ENCODE measurements at places on chromosomes 5 and 9.

- DNase-seq = peak; percentile 71
Observed at GRCh38 chr9:129933185-129934040, 98.2 kb downstream of the USP20 start.

- peak; percentile 75 for DNase-seq
Observed at GRCh38 chr9:116275418-116276195, 122.0 kb downstream of the PAPPA start.

GRCh38 chr5:181194489-181195248, 10.3 kb downstream of the TRIM7 start:
- DNase-seq = no peak

DNA sequence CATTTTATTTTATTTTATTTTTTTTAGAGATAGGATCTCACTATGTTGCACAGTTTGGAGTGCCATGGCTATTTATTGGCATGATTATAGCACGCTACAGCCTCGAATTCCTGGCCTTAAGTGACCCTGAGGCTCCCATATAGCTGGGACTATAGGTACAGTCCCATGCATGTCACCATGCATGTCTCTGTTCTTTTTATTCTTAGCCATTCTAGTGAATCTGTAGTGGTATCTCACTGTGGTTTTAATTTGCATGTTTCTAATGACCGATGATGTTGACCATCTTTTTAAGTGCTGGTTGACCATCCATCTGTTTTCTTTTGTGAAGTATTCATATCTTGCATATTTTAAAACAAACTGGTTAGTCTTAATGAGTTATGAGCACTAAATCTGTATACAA, 76.1 kb downstream of the SLC44A1 start:
- no peak for DNase-seq

GRCh38 chr5:74476819-74477453, 163.6 kb downstream of the ENC1 start:
- no peak for DNase-seq

- DNase-seq = no peak
Observed at GRCh38 chr9:20376731-20377375, 245.4 kb downstream of the MLLT3 start.

DNA sequence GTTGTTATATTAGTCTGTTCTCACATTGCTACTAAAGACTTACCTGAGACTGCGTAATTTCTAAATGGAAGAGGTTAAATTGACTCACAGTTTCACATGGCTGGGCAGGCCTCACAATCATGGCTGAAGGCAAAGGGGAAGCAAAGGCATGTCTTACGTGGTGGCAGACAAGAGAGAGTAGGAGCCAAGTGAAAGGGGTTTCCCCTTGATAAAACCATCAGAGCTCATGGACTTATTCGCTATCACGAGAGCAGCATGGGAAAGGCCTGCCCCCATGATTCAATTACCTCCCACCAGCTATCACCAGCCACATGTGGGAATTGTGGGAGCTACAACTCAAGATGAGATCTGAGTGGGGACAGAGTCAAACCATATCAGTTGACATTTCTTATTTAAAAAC, 374.5 kb upstream of the RORB start:
- DNase-seq = no peak

DNA sequence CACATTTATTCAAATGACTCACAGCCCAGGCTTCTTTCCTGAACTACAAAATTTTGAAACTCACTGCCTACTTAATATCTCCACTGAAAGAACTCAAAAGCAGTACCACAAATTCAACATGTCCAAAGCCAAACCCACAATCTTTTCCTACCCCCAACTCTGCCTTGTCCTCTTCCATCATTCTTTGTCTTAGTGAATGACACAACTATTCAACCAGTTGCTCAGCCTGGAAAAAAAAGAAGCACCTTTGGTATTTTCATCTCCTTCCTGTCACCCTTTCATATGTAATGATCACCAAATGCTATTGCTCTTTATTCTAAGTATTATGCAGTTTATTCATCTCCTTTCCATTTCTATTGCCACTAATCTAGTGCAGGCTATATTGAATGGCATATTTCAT, 216.3 kb downstream of the TMEM232 start:
- DNase-seq = peak; percentile 46

DNA sequence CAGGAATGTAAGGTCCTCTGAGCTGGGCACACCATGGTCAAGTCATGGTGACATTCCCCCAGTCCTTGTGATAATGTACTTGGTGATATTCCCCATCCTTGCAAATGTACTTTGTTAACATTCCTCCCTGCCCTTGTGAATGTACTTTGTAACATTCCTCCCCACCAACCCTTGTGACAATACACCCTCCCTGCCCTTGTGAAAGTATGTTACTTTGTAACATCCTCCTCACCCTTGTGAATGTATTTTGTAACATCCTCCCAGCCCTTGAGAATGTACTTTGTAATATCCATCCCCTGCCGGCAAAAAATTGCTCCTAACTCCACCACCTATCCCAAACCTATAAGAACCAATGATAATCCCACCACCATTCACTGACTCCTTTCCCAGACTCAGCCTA, 53.3 kb downstream of the RAPGEF6 start:
- no peak for DNase-seq

GRCh38 chr5:133324926-133325325, 273.1 kb downstream of the HSPA4 start:
- no peak for DNase-seq

DNA sequence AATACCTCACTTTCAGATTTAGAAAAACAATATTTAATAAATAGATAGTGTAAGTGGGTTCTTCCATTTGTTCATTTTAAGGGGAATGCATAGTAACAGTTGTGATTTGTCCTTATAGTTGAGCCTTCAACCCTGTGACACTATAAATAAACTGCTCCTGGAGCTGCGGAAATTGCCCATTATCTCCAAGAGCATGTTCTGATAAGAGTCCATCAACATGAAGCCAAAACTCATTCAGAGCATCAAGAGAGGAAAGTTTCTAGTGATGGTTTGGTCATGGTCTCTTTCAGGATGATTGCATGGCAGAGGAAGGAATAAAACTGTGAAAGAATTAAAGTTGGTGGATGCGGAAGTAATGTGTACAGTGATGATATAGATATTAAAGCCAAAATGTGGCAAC, 772.1 kb upstream of the DMAC1 start:
- DNase-seq = no peak

DNA sequence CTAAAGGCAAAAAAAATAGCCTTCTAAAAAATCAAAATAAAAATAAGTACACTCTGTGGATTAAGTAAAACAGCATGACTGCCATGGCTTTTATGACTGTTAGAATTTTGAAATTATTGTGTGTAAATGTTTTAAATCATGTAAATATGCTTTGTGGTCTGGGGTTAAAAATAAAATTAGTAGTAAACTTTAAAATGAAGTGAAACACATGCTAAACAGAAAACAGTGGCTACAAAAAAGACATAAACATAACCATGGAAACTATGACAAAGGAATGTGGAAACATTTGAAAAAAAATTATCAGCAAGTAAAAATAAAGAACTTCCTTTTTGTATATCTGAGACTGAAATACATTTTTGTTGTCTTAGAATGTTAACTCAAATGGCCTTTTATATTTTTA, 134.5 kb upstream of the SPEF2 start:
- no peak for DNase-seq

DNA sequence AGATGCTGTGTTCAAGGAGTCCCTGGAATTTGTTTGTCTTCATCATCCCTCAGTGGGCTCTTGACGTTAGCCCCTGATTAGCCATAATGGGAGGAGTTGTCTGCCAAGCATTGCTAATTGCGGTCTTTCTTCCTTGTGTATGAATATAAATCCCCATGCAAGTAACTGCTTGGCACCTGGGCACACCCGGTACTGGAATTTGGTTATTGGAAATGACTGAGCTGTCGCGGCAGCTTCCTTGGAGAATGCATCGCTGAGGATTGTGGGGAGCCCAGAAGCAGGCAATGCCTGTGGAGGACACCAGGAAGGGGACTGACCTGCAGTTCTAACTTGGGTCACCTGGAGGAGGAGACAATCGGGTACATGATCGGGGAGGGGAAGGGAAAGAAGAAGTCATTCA, 53.3 kb upstream of the CTSL start:
- no peak for DNase-seq

DNA sequence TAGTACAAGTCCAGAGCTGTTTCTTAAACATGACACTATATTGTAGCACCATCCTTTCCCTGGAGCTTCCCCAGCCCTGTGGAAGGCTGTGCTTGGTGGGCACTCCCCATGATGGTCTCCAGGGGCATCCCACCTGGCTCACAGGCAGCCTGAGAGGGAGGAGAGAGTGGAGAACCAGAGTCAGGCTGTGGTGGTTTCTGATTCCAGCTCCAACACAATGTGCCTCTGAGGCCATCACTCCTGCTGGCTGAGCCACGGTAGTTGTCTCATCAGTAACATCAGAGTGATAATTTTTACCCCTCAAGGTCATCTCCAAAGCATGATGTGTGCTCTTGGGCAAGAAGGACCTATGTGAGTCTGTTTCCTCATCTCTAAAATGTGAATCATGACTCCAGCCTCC, 398.0 kb downstream of the CDK5RAP2 start:
- DNase-seq = no peak

All from fibroblast of skin of right biceps (primary cell).